Fibroblast of villous mesenchyme (primary cell): ENCODE measurements at places on chromosomes 6 and 20. TPM values are rescaled to one million over a fixed set of nuclear protein-coding genes. Genes with fewer than 3 reads are reported as not detected.

C20orf141 gene
- total RNA-seq: 0.32 TPM in 1 of 2 replicates, not detected in the other

PBOV1 gene
- total RNA-seq: not detected in 2 replicates

TFB1M gene
- 29.0 and 29.8 TPM in 2 replicates for total RNA-seq

TNXB gene
- 4.8 and 17.7 TPM in 2 replicates for total RNA-seq

MYB gene
- total RNA-seq: 0.32 and 0.43 TPM in 2 replicates

COL20A1 gene
- total RNA-seq: under 0.01 TPM in 1 of 2 replicates, not detected in the other

ZNF831 gene
- not detected in 2 replicates for total RNA-seq

GFRA4 gene
- total RNA-seq: not detected in 2 replicates

OOEP gene
- under 0.01 and 0.32 TPM in 2 replicates for total RNA-seq

MACROD2 gene
- 1.6 and 1.7 TPM in 2 replicates for total RNA-seq

DNMT3B gene
- total RNA-seq: 3.2 and 3.5 TPM in 2 replicates

FAM217A gene
- not detected in 2 replicates for total RNA-seq

SIRPD gene
- under 0.01 TPM in 1 of 2 replicates, not detected in the other for total RNA-seq

KIAA1586 gene
- 15.1 and 24.6 TPM in 2 replicates for total RNA-seq

GJA10 gene
- total RNA-seq: not detected in 2 replicates

NKAIN2 gene
- total RNA-seq: not detected in 2 replicates

CTNNBL1 gene
- total RNA-seq: 19.3 and 23.3 TPM in 2 replicates

C6orf132 gene
- 2.6 and 4.3 TPM in 2 replicates for total RNA-seq

AP5S1 gene
- 17.7 and 20.6 TPM in 2 replicates for total RNA-seq

FRS3 gene
- 1.3 TPM in 2 replicates for total RNA-seq

PTK7 gene
- total RNA-seq: 191 and 199 TPM in 2 replicates

ABRACL gene
- total RNA-seq: 35.4 and 54.4 TPM in 2 replicates

SPATS1 gene
- not detected in 2 replicates for total RNA-seq
